Fibroblast of villous mesenchyme (primary cell): ENCODE measurements at places on chromosomes 4 and X. TPM values are rescaled to one million over a fixed set of nuclear protein-coding genes. Genes with fewer than 3 reads are reported as not detected.

Gene POLN
- 1.6 and 4.7 TPM in 2 replicates for total RNA-seq

Gene CT45A5
- not detected in 2 replicates for total RNA-seq

Gene KLHL13
- 0.97 and 1.3 TPM in 2 replicates for total RNA-seq

Gene SPANXN2
- total RNA-seq, result not detected in 2 replicates

Gene PRR32
- not detected in 2 replicates for total RNA-seq

Gene XAGE1B
- total RNA-seq, result 0.32 TPM in 1 of 2 replicates, not detected in the other

Gene PDE5A
- total RNA-seq, result 109 and 162 TPM in 2 replicates

Gene COL4A6
- total RNA-seq, result 0.32 and 1.7 TPM in 2 replicates

Gene SH2D1A
- total RNA-seq, result not detected in 2 replicates

Gene MBNL3
- 3.9 and 4.3 TPM in 2 replicates for total RNA-seq

Gene ASMT
- not detected in 2 replicates for total RNA-seq

Gene MSMO1
- total RNA-seq, result 369 and 731 TPM in 2 replicates

Gene RASL11B
- 0.43 and 1.3 TPM in 2 replicates for total RNA-seq

Gene GPRASP2
- total RNA-seq, result 13.5 and 15.5 TPM in 2 replicates

Gene NAP1L3
- total RNA-seq, result 5.5 and 9.1 TPM in 2 replicates

Gene MAGEE1
- 0.64 and 1.7 TPM in 2 replicates for total RNA-seq

Gene BST1
- 19.9 and 37.7 TPM in 2 replicates for total RNA-seq

Gene RXFP1
- 1.3 and 1.7 TPM in 2 replicates for total RNA-seq

Gene USP27X
- total RNA-seq, result 2.6 TPM in 2 replicates

Gene HELT
- total RNA-seq, result not detected in 2 replicates

Gene PLAC8
- 1.3 TPM in 1 of 2 replicates, not detected in the other for total RNA-seq

- no peak for DNase-seq
Observed at GRCh38 chrX:155434906-155435743, 23.3 kb downstream of the F8A3 start.

- DNase-seq, result no peak
Observed at GRCh38 chr4:177123811-177124210, 185.9 kb upstream of the NEIL3 start.

- DNase-seq, result no peak
Observed at GRCh38 chrX:44228621-44229020, 114.9 kb downstream of the EFHC2 start.

DNA sequence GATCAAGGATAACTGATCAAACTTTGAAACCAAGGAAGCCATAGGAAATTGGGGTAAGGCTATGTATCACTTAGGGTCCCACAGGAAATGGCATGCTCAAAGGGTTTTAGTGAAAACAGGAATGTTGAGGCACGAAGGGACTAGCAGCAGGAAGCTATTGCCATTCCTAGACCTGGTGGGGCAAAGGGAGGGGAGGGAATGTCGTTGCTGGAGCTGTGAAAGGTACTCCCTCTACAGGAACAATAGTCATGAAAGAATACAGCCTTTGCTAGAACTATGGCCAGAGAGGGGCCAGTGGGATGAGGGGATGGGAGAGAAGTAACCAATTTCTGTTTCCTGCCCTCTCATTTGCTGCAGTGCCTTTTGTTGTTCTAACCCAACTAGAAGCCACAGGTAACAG lies 11.9 kb downstream of the REPS2 start:
- DNase-seq, result no peak

DNA sequence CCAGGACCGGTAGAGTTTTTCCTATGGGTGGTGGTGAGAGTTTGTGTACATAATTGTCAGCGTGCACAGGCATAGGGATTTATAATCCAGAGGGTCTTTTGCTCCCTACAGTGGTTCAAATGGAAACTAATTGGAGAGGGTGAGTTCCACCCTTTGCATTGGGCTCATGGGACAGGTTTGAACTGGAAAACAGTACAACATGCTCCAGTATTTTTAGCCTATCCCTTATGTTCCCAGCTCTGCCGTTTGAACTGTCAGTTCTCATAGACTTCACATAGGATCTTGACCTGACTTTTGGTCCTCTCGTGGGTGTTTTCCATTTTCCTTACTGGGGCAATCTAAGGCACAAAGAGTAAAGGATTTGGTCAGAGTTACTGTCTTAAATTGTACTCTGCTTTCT lies 31.8 kb downstream of the FHL1 start:
- DNase-seq, result no peak

GRCh38 chr4:17168571-17168970 lies 270.1 kb upstream of the LDB2 start:
- peak; percentile 77 for DNase-seq

DNA sequence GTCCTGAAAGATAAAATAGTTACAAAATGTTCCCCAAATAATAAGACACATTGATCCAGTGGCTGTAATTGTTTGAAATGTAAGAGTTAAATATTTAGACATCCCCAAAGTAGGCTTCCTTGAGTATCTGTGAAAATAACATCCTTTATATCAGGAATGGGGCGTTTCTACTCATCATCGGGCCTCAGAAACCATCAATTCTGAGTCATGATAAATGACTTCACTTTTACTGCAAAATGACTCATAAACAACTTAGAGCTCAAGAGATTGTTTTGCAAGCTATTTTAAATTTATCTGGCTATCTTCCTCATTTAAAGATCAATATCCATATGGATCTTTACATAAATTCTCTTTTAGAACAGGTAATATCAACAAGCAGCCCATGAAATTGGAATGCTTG lies 369.4 kb upstream of the CNKSR2 start:
- peak; percentile 7 for DNase-seq

DNA sequence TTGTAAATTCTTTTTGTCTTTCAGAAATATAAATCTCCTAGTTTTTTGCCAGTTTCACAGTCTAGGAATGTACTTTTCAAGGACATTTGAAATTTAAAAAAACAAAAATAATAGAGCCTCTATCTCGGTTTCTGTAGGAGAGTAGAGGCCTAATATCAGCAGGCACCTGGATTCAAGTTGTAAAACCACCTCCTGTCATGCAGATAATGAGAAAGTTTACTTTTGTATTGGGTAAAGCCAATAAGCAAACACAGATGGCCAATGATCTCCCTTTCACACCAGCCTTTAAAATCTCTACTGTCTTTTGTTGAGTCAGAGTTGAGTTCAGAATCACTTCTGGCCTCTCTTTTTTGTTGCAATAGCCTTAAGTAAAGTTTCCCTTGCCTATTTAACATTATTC lies 1499.9 kb downstream of the PCDH18 start:
- no peak for DNase-seq

GRCh38 chr4:115484479-115484878 lies 371.1 kb upstream of the NDST4 start:
- no peak for DNase-seq

GRCh38 chr4:184961660-184962059 lies 56.6 kb upstream of the HELT start:
- DNase-seq, result no peak

DNA sequence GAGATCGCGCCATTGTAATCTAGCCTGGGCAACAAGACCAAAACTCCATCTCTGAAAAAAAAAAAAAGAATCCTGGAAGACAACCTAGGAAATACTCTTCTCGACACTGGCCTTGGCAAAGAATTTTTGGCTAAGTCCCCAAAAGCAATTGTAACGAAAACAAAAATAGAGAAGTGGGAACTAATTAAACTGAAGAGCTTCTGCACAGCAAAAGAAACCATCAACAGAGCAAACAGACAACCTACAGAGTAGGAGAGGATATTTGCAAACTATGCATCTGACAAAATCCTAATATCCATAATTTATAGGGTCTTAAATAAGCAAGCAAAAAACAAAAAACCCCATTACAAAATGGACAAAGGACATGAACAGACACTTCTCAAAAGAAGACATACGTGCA lies 76.5 kb upstream of the DUSP21 start:
- no peak for DNase-seq

DNA sequence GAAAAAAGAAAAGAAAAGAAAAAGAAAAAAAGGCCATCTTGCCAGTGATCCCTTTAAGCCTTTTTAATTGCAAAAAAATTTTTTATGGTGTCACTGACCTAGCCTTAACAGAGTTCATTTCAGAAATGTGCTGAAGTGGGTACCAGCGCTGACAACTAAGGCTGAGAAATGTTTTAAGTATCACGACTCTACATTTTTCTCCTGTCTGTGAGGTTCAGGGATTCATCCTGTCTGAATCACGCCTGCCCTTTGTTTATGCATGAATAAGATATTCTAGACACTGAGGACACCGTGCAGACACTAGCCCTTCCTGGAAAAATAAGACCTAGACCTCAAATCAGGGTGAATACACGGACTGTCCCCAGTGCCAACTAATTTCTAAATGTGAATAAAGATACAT lies 154.4 kb upstream of the NOCT start:
- no peak for DNase-seq

DNA sequence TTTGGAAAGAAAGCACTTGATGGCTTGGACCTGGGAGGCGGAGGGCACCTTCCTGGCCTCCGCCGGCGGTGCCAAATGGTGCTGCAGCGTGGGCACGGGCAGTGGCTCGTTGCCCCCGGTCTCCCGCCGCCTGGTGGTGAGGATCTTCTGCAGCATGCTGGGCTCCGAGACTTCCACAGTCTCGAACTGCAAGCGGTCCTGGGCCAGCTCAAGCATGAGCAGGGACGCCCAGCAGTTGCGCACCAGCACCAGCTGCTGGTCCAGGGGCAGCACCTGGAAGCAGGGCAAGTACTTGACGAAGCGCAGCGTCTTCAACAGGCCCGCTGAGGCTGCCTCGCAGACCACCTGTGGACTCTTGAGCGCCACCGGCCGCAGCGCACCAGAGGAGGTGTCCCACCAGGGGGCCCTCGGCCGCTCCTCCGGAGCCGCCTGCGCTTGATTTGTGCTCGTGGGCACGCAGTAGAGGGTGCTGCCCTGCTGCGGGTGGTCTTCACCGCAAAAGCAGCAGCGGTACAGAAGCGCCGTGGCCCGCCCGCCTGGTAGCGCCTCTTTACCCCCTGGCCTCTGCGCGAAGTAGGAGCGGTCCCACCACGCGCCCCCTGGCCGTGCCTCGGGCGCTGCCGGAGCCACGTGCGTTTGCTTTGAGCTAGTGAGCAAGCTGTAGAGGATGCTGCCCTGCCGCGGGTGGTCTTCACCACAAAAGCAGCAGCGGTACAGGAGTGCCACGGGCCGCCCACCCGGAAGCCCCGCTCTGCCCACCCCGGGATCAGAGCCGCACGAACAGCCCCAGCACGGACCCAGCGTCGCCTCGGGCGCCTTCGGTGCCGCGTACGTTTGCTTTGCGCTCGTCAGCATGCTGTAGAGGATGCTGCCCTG lies 689 bp downstream of the NR0B1 start:
- DNase-seq, result no peak

GRCh38 chr4:76803522-76803921 lies 94.4 kb downstream of the SOWAHB start:
- peak; percentile 96 for DNase-seq

GRCh38 chr4:98728433-98728832 lies 70.0 kb upstream of the TSPAN5 start:
- DNase-seq, result peak; percentile 92

GRCh38 chr4:70380578-70380977 lies 2.4 kb upstream of the SMR3B start:
- DNase-seq, result no peak

GRCh38 chr4:40918330-40918729 lies 168.6 kb downstream of the NSUN7 start:
- peak; percentile 90 for DNase-seq

GRCh38 chr4:169132561-169133305 lies 122.7 kb upstream of the CBR4 start:
- no peak for DNase-seq

DNA sequence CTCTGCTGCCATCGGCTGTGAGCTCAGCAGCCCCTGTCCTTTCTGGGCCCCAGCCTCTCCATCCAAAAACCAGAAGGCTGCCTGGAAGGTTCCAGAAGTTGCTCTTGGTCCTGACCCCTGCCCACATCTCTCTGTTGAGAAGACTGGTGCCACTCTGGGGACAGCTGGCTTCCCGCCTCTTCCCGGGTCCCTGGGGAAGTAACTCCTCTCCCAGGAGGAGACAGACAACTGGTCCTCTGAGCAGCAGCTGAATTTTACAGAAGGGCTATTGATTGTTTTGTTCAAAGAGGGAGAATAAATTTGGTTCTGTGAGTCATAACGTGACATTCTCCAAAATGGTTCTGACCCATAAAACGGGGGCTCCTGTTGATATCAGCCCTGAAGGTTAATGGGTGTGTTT lies 61.2 kb downstream of the TRMT44 start:
- no peak for DNase-seq

DNA sequence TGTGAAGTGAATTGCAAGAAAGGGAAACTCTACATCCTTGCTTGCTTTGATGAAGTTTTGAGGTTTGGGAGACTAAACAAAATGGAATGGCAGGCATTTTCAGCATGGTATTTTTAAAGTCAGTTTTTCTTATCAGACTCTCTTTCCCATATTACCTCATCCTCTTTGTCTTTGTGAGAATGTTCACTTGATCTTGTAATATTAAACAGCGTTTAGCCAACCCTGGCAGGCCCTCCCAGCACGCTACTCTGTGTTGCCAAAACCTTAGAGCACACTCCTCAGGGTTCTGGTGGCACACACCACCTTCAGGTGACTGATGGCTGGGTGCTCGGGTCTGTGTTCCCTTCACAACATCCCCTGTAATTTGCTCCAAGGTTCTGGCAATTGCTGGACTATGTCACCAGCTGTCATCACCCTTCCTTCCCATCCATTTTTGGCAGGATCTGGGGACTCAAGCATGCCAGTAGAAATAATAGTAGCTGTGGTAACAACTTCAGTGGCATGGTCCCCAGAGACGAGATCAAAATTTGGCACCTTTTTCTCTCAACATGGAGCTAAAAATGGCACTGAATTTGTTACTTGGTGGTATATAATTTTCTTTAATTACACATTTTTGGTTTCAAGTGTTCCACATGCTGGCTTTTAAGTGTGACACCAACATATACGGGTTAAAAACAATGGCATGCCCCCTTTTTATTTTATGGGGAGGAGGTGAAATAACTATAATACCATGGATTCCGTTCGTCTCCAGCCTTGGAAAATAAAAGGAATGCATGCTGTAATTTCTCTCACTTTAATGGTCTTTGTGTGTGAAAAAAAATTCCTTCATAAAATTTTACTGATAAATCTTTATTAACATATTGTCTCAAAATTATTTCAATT lies 273.1 kb downstream of the DCTD start:
- peak; percentile 19 for DNase-seq

DNA sequence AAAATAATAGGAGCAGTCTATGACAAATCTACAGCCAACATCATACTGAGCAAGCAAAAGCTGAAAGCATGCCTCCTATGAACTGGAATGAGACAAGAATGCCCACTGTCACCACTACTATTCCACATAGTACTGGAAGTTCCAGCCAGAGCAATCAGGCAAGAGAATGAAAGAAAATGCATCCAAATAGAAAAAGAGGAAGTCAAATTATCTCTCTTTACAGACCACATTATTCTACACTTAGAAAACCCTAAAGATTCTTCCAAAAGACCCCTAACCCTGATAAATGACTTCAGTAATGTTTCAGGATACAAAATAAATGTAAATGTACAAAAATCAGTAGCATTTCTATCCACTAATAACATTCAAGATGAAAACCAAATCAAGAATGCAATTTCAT lies 249.0 kb downstream of the STK32B start:
- DNase-seq, result no peak

DNA sequence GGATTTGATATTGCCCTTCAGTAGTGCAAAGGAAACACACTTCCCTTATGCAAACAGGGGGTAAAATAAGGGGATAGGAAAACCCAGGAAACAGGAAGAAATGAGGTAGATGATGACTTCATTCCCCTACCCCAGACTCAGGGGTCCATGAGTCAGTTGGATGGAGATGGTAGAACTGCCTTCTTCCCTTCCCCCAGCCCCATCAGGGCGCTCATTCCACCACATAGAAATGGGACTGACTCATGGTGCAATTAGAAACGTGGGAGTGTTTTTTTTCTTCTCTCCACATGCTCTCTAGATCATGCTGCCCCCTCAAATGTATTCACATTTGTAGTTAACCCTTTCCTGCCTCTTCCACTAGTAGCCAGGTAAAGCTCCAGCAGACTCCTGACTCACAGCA lies 23.1 kb upstream of the ARMCX2 start:
- no peak for DNase-seq

GRCh38 chr4:6943885-6944225 lies 34.2 kb downstream of the TBC1D14 start:
- no peak for DNase-seq
